ENCODE measurements at places on chromosomes 7 and 10. TPM values are rescaled to one million over a fixed set of nuclear protein-coding genes. Genes with fewer than 3 reads are reported as not detected.

The ASB13 gene
- total RNA-seq, result 6.7 TPM

The GNGT1 gene
- not detected for total RNA-seq

- no peak for DNase-seq
Observed at GRCh38 chr10:117483056-117483590, 59.4 kb upstream of the EMX2 start.

DNA sequence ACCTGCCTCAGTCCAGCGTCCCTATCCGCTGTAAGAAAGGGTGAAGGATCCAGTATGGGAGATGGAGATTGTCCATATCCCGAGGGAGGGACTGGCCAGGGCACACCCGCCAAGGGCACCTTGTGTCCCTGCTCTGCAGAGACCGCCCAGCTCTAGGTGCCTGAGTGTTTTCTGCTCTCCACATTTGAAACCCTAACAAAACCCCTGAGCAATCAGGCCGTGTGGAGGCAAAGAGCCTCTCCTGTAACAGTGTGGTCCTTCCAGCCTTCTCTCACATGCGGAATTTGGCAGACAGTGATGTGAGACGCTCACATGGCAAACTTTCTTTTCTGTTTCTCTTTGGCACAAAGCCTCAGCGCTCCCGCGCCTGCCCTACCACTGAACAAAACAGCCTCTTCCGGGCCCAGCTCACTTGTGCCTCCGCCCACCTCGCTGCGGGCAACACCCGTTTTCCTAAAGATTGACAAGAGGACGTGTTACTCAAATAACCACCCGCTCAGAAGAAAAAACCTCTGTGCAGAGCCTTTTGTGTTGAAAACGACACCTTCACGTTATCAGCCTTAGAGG lies 514.8 kb downstream of the DNAJB6 start:
- peak; percentile 47 for DNase-seq

DNA sequence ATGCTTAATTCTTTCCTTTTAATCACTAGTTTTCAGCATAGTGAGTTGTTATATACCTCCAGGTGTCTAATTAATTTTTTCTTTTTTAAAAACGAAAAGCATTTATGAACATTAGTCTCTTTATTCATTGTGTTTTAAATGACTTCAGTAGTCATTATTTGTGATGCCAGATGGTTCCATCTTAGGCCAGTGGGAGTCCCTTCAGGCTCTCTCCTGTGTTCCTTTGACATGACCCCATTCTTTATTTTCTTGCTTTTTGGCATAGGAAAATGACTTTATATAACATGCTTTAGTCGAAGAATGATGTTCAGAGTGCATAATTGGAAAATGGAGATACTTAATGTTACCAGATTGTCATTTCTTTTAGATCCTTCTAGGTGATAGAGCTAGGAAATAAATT lies 24.4 kb downstream of the MKLN1 start:
- DNase-seq, result no peak

Data from skin of body (tissue), 3 donors.